Brain pericyte (primary cell): ENCODE measurements at places on chromosomes 2 and 18.

GRCh38 chr2:65420712-65421431, 11.5 kb downstream of the SPRED2 start:
- no peak for DNase-seq

GRCh38 chr2:180739070-180739469, 241.3 kb upstream of the UBE2E3 start:
- no peak for DNase-seq

- DNase-seq, result no peak
Observed at GRCh38 chr2:199718074-199718473, 132.9 kb downstream of the FTCDNL1 start.

DNA sequence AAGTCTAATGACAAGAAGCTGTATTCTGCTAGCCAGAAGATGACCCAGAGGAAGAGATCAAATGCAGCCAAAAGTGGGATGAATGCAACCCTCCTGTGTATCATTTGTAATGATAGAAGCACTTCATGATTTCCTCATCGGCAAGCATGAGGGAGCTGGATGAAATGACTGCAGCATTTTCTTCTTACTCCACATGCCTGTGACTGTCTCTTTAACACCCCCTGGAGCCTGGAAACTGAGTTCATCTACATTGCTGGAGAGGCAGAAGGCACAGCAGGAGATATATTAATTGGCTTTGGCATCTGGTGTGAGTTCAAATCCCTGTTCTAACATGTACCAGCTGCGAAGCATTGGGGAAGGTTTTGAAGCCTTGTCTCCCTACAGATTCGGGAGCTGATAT, 37.7 kb downstream of the ID2 start:
- no peak for DNase-seq

GRCh38 chr18:45837283-45838070, 12.0 kb downstream of the SIGLEC15 start:
- DNase-seq, result no peak

- DNase-seq, result no peak
Observed at GRCh38 chr2:71607151-71607889, 154.0 kb downstream of the DYSF start.
